Midbrain (tissue), 1 donor: ENCODE measurements at places on chromosomes 5 and 9.

DNA sequence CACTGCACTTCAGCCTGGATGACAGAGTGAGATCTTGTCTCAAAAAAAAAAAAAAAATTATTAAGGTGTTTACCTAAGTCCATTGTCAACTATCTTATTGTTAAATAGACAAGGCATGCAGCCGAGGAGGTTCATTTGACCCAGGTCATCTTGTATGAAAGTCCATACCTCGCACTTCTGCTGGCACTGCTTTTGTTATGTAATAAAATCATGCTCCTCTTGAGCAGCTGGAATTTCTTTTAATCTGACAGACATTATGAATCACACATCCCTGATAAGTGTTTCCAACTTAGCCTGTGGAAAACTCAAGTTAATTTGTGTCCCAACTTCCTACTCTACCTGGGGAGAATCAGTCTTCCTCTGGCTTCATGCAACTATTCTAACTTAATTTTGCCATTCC, 315.6 kb upstream of the KLF4 start:
- no peak for DNase-seq

DNA sequence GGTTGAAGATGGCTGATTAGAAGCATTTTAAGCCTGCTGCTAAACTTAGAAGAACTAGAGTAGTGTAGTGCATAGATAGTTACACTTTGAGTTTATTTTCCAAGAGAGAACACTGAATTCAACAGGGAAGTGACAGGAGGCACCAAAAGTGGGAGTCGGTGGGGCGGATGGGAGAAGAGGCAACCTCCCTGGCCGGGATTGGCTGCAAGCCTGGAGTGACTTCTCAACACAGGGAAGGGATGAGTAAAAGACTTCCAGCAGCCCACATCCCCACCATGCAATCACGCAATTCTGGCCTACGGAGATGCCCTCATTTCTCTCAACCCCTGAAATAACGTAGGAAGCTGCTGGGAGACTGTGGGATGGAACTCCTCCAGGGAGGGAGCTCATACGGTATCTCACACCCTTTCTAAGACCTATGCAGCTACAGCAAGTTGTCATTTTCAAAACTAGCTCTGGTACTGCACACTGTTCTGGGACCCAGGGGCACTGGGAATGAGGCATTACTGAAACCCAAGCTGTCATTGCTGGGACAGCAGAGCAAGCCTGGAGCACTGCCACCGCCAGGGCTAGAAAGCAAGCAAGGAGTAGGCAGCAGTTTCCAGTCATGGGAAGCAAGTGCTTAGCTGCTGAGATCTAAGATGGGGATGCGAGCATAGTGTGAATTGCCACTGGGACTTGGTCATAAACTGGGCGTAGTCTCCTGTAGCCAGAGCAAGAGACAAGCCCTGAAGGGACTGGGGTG, 331.6 kb upstream of the PTGER4 start:
- DNase-seq: no peak

DNA sequence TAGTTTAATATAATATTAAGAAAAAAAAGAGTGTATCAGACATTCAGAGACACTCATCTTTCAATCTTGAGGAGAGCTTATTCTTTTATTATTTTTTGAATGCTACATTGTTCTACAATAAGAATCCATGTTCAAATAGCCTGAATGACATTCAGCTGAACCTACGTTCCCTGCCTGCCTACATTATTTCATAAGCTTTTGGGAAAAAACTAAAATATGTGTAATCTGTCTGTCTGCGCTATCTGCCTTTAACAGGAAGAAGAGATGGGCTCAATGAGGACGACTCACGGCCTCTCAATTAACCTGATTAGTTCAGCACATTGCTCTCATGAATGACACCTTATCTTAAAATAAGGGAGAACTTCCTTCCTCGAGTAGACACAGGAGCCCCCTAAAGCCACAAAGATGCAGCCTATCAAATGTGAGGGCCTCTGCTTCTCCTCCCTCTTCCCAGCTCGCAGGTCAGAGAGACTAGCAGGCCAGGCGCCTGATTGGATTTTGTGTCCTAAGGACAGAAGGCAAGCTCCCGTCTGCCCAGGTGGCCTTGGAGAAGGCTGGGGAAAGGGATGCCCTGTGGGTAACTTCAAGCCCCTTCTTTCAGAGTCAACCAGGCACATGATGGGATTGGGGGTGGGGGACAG, 37.8 kb downstream of the EBF1 start:
- DNase-seq: no peak

- no peak for DNase-seq
Measured at GRCh38 chr9:133377721-133378216, 1.6 kb downstream of the STKLD1 start.
